Caco-2 (cell line): ENCODE measurements at places on chromosomes 12 and 14. TPM values are rescaled to one million over a fixed set of nuclear protein-coding genes. Genes with fewer than 3 reads are reported as not detected.

The AGAP2 gene
- 0.09 TPM in 1 of 2 replicates, not detected in the other for total RNA-seq

The CRADD gene
- total RNA-seq: 29.2 and 30.6 TPM in 2 replicates

The GPR84 gene
- not detected in 2 replicates for total RNA-seq

The SLC6A15 gene
- total RNA-seq: not detected in 2 replicates

The GALNT6 gene
- 170 and 190 TPM in 2 replicates for total RNA-seq

The PRPH gene
- total RNA-seq: 3.2 and 4.9 TPM in 2 replicates

The CLEC6A gene
- total RNA-seq: not detected in 2 replicates

The DYNC1H1 gene
- total RNA-seq: 349 and 351 TPM in 2 replicates

The CHURC1 gene
- total RNA-seq: 51.3 and 52.6 TPM in 2 replicates

The TAS2R9 gene
- not detected in 2 replicates for total RNA-seq

The OVCH1 gene
- not detected in 2 replicates for total RNA-seq

The LHX5 gene
- total RNA-seq: 0.25 and 0.30 TPM in 2 replicates

The SMIM41 gene
- not detected in 2 replicates for total RNA-seq

The TAC3 gene
- 1.6 and 3.1 TPM in 2 replicates for total RNA-seq

The SSPN gene
- 1.0 and 3.1 TPM in 2 replicates for total RNA-seq

The MANSC1 gene
- 27.5 and 28.9 TPM in 2 replicates for total RNA-seq

The HSPA2 gene
- 8.3 and 8.7 TPM in 2 replicates for total RNA-seq

The GPRC5D gene
- total RNA-seq: not detected in 2 replicates

The SLC2A14 gene
- total RNA-seq: 129 and 141 TPM in 2 replicates

The HCAR2 gene
- 0.16 and 0.18 TPM in 2 replicates for total RNA-seq

The TSHR gene
- not detected in 2 replicates for total RNA-seq

The TRAFD1 gene
- total RNA-seq: 25.5 and 26.5 TPM in 2 replicates

The SCN8A gene
- 14.7 and 16.5 TPM in 2 replicates for total RNA-seq

The FAM181A gene
- total RNA-seq: not detected in 2 replicates

The KRT85 gene
- total RNA-seq: not detected in 2 replicates

The MCRS1 gene
- 115 and 122 TPM in 2 replicates for total RNA-seq

The TUNAR gene
- not detected in 2 replicates for total RNA-seq

The TMEM121 gene
- total RNA-seq: 0.28 TPM in 1 of 2 replicates, not detected in the other

The GLIPR1L1 gene
- not detected in 2 replicates for total RNA-seq

The CLEC1B gene
- not detected in 2 replicates for total RNA-seq

The CDKN1B gene
- total RNA-seq: 107 and 115 TPM in 2 replicates

The TMCC3 gene
- 2.1 and 4.3 TPM in 2 replicates for total RNA-seq

The SERPINA5 gene
- total RNA-seq: 2.2 and 2.6 TPM in 2 replicates

The MYF5 gene
- not detected in 2 replicates for total RNA-seq

The ACSM4 gene
- total RNA-seq: not detected in 2 replicates

The IKZF4 gene
- 15.6 and 15.7 TPM in 2 replicates for total RNA-seq

The PTPN21 gene
- 25.2 and 27.7 TPM in 2 replicates for total RNA-seq

The MANSC4 gene
- total RNA-seq: not detected in 2 replicates

The DAAM1 gene
- total RNA-seq: 35.3 and 37.3 TPM in 2 replicates

The RTL1 gene
- total RNA-seq: not detected in 2 replicates

The GZMB gene
- total RNA-seq: not detected in 2 replicates

The CD27 gene
- not detected in 2 replicates for total RNA-seq

The HOXC9 gene
- total RNA-seq: 2.9 and 3.1 TPM in 2 replicates

The SPIC gene
- total RNA-seq: not detected in 2 replicates
